ENCODE measurements at places on chromosomes 11 and 22.

DNA sequence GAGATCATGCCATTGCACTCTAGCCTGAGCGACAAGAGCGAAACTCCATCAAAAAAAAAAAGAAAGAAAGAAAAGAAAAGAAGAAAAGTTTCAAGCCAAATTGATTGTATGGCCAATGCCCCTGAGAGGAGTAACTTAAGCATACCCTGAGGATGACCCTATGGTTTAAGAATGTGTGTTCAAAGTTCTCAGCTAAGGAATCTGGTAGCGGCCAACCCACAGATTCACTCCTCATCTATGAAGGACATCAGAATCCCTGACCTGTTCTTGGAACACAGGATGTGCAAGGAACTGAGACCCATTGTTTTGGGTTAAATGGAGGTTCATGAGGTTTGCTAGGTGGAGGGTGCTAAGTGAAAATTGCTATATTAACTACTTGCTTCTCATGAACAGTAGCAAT is 18.1 kb downstream of the IZUMO1R start:
- no peak for DNase-seq

DNA sequence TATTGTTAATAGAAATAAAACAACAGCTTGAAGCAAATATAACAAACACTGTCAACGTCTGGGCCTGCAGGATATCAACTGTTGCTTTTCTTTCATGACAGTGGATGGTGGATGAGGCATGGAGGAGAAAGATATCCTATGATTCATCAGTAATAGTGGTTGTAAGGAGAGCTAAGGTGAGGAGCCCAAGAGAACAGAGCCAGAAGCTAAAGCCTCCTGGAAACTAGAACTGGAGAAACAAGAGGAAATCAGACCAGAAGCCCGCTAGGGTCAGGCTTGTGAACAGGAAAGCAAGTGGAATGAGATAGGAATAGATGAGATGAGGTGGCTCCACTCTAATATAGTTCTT is 37.7 kb upstream of the MMP12 start:
- DNase-seq: no peak

DNA sequence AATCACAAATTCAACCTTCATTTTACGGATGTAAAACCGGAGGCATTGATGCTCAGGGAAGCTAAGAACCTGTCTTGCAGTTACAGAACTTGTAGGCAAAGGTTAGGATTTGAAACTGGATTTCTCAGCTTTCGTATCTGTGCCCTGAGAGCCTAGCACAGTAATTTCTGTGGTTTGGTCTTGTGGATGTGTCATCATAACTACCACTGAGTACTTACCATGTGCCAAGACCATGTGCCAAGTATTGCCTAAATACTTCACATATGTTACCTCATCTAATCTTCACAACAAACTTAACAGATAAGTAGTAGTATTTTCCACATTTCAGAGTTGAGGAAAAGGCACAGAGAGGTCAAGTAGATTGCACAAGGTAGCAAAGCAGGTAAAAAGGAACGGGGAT is 140.7 kb downstream of the NXPE2 start:
- DNase-seq: no peak

DNA sequence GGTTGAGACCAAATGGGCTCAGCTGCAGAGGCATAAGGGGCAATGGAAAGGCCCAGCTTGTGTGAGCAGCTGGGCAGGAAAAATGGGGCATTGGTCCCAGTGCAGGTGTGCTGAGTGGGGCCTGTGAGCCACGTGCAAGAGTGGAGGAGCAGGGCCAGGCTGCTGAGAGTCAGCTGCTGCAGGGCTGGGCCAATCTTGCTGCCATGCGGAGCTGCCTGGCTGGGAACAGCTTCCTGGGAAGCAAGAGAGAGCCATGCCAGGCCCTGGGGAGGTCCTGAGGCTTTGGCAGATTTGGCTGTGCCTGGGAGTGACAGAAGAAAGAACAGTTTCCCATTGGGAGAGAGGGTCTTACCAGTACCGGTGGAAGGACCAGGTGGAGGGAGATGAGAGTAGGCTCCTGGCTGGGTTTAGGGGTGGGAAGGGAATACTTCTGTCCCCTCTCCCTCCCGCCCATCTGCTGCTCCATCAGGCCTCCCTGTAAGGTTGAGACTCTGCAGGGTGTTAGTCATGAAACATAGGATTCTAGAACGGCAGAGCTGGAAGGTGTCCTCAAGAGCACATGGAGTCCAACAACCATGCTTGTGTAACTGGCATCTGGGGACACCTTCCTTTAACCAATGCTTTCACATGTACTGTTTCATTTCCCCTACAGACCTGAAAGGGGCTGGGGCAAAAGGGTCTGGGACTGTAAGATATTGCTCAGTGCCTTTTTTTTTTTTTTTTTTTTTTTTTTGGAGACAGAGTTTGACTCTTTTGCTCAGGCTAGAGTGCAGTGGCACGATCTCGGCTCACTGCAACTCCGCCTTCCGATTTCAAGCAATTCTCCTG is 10.4 kb downstream of the SEPTIN3 start:
- no peak for DNase-seq

- DNase-seq: no peak
Observed at GRCh38 chr22:45397806-45398205, 15.6 kb downstream of the SMC1B start.

- DNase-seq: no peak
Observed at GRCh38 chr11:19866037-19866436, 153.4 kb downstream of the NAV2 start.

- no peak for DNase-seq
Observed at GRCh38 chr22:47293368-47294221, 531.1 kb downstream of the TBC1D22A start.

DNA sequence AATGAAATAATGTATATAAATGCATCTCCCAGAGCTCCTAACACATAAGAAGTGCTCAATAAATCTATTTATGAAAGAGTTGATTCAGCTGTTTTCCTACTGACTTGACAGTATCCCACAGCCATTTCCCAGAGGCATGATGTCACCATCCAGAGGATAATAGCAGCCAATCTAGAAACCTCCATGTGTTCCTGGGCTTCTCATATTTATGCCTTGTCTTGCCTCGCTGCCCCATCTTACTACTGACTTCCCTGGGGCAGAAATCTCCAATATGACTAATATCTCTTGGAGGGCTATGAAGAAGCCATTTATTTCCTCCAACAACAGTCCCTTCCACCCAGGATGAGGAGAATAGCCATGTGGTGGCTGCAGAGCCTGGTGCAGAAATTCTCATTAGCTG is 115.4 kb upstream of the NAV2 start:
- DNase-seq: no peak

DNA sequence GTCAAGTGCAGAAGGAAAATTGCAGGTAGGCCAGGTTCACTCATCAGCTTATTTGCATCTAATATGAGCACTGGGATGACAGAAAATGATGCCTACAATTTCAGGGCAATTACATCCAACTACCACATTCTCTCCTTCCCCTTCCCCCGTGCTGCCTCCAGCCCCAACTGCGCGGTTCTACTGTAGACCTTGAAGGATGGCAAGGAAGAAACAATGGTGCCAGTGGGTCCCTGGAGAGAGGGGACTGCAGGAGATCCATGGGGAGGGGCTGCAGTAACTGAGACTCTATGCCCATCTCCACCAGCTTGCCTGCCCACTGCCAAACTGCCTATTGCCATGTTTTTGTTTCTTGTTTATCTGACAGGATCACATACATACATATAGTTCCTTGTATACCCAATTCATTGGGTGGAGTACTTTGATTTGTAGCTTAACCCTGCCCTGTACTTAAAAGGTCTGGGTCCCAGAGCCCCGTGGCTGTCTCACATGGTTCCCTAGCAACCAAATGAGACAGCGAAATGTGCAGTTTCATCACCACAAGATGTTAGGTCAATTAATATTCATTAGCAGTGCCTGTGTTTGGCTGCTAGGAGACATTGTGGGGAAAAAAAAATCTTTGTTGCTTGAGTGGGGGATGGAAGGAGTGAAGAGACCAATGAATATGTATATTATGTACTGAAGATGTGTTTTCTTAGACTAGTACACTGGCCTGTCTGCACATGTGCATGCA is 253.5 kb upstream of the PLET1 start:
- DNase-seq: no peak

GRCh38 chr11:15278128-15278527 is 163.4 kb downstream of the INSC start:
- no peak for DNase-seq

- no peak for DNase-seq
Observed at GRCh38 chr11:46661836-46662235, 38.6 kb downstream of the ARHGAP1 start.

DNA sequence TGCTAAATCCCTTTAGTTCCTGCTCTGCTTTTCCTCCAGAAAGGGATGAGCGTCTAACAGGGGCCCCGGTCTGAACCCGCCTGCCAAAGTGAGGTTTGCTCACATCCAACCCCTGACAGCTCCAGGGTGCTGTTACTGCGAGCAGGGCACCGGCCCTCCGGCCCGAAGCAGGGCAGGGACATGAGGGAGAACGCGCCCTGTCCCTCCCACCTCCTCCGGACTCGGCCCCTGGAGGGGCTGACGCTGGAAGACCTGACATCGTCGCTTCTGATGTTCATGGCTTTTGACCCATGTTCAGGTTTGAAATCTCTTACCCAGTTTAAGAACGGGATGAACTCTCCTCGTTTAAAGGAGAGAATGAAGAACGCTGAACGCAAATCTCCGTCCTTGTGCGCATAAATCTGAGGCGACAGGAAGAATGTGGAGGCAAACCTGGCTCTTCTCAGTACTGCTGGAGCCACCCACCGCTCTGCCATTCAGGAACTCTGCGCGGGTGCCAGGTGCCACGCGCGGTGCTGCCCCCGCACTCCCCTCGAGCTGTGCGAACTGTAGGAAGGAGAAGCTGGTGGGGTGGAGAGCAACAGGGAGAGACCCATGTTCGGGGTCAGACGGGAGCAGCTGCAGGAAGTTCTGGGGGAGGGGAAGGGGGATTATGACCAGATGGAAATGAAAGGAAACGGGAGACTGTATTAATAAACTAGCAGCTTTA is 826 bp upstream of the EEF1G start:
- peak; percentile 48 for DNase-seq

DNA sequence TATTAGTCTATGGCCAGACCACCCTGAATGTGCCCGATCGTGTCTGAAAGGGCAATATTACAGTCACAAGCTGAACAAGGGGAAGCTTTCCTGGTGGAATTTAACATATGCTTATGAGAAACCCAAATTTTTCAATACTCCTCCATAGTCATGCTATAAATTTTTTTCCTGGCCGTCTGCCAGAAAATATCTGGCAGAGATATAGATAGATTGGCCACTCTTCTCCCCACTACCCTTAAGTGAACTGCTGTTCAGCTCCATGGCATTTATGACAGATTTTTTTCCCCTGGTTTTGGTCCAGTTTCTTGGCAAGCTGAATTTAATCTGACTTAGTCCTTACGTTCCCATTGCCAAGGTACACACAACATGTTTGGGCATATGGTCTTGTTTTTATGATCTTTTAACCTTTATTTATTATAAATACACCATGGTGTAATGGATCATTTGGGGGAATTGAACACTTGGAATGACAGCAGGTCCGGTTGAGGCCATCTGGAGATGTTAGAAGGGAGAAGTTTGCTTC is 328.5 kb downstream of the CNTN5 start:
- no peak for DNase-seq

DNA sequence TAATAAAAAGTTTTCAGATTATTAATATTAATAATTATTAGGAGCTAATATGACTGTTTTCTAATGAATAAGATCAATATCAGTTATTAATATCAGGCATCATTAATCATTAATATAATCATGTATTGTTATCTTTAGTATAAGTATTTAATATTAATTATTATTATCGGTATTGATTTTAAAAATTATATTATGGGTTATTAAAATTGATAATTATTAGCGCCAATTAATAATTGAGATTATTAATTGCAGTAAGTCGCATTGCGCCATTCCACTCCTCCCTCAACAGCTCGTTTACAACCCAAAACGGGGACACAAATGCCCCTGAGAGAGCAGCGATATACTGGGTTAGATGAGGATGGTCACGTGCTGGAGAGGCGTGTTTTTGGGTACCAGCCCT is 20.2 kb downstream of the XNDC1N start:
- DNase-seq: no peak

GRCh38 chr22:35521358-35522224 is 19.0 kb upstream of the RASD2 start:
- DNase-seq: peak; percentile 56

- DNase-seq: no peak
Observed at GRCh38 chr11:31301549-31302510, 67.7 kb downstream of the DCDC1 start.

DNA sequence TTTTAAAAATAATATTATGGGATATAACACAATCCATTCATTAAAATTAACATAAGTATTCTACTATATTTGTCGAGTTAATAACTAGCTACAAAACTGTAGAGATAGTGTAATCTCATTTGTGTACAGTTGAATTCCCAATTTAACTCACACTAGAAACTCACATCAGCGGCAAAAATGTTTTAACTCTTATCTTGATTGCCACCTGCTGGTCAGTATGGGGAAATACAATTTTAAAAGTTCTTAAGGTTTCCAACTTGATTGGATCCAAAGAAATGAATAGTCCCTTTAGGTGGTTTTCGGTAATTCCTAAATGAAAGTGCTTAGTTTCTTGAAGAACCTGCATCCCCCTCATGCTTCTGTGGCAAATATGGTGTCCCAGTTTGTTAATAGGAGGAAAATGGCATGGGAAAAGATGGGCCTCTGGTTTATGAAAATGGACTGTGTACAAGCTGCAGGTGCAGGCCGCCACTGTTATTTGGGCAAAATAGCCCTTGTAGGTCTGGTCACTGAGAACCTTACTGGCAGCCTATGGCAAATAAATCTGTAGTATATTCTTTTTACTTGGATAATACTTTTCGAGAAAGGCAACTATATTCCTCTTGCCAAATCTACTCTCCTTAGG is 33.7 kb upstream of the SLC17A6 start:
- peak; percentile 25 for DNase-seq

GRCh38 chr11:69251639-69252489 is 42.1 kb upstream of the MYEOV start:
- no peak for DNase-seq

DNA sequence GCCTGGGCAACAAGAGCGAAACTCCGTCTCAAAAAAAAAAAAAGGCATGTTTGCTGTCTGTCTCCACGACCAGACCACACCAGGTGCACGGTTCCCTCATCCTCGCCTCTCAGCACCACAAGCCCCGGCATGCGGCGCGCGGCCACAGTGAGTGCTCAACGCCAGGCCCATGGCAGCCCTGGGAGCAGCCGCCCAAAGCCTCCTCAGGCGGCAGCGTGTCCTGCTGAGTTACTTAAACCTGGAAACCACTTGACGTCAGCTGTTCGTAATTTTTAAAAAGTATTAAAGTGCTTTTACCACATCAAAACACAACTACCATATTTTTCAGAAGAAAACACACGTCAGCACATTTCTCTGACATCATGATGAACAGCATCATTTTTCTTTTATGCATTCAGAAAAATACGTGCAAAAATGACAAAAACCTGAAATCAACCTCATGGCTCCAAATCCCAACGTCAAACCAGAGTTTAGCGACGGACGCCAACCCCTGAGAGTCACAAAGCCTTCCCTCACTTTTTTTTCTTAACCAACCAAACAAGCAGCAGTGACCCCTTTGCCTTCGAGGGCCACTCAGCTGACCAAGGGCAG is 2.1 kb downstream of the DEAF1 start:
- DNase-seq: no peak

Data from K562 (cell line).